ENCODE measurements at places on chromosomes 3 and 15.

DNA sequence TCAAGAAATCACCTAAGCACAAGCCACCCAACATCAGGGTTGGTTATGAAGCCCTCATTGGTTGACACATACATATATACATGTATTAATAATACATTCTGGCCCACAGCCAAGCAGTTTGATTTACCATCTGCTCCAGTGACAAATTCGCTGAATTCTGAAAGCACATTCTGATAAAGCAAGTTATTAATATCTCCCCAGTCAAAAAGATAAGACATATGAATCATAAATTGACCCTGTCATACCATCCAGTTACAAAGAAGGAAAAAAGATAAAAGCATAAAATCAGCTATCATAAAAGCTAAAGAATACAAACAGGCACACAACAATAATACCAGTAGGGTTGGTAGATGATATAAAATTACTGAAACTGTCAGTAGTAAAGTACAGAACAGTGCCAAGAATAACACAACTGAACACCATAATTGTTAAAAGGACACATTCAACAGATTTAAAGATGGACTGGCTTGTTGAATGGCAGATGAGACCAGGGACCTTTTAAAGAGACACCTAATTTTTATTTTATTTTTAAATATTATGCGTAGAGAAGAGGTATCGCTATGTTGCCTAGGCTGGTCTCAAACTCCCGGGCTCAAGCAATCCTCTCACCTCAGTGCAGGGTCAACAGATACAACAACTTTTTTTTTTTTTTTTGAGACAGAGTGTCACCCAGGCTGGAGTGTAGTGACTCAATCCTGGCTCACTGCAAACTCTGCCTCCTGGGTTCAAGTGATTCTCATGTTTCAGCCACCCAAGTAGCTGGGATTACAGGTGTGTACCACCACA, 7.7 kb downstream of the SNX4 start:
- no peak for DNase-seq

- peak; percentile 61 for DNase-seq
These were observed 107.1 kb upstream of the ICE2 start for GRCh38 chr15:60585743-60586708.

DNA sequence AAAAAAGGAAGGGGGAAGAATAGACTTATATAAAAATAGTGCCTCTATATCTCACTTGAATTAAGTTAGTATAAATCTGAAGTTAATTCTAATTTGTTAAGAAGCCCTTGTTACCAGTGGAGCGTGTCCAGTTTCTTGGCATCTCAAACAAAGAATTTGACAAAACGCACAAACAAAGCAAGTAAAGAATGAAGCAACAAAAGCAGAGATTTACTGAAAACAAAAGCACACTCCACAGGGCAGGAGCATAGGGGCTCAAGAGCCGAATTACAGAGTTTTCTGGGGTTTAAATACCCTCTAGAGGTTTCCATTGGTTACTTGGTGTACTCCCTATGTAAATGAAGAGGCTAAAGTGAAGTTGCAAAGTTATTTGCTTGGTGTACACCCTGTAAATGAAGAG, 34.0 kb upstream of the GK5 start:
- no peak for DNase-seq

DNA sequence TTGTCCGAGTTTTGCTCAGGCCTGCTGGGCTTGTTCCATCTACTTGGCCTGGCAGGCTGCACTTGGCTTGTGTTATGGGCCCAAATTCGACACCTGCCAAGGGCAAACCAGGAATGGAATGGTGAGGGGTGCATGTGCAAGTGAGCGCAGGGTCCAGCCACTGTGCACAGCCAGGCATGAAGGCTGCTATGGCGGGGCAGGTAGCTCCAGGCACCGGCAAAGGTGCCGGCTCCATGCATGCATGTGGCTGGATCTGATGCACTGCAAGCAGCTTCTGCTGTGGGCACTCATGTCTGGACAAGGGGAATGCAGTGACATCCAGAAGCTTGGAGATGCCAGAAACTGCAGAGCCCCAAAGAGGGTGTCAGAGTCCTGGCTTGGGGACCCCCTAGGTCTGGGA, 463.0 kb downstream of the EPHA3 start:
- no peak for DNase-seq

- DNase-seq, result no peak
These were observed 331.5 kb upstream of the SLCO3A1 start for GRCh38 chr15:91521996-91522395.

- no peak for DNase-seq
These were observed 137.7 kb upstream of the ICE2 start for GRCh38 chr15:60616628-60617027.

- no peak for DNase-seq
These were observed 10.2 kb upstream of the MAPK6 start for GRCh38 chr15:52008698-52009434.

GRCh38 chr15:38886315-38887163, 321.9 kb upstream of the RASGRP1 start:
- peak; percentile 26 for DNase-seq

- DNase-seq, result no peak
These were observed 28.5 kb downstream of the SELENOT start for GRCh38 chr3:150631515-150632221.
